ENCODE measurements at places on chromosomes 5 and 9.

- no peak for DNase-seq
Measured at GRCh38 chr9:99309141-99309939, 87.3 kb downstream of the SEC61B start.

GRCh38 chr5:143889986-143890385, 78.0 kb downstream of the HMHB1 start:
- no peak for DNase-seq

- no peak for DNase-seq
Measured at GRCh38 chr5:32302835-32303754, 9.6 kb downstream of the MTMR12 start.

GRCh38 chr9:19201899-19202891, 28.3 kb upstream of the DENND4C start:
- no peak for DNase-seq

GRCh38 chr9:108994695-108995094, 18.6 kb downstream of the CTNNAL1 start:
- DNase-seq: no peak

- no peak for DNase-seq
Measured at GRCh38 chr5:178424810-178425177, 165.4 kb downstream of the COL23A1 start.

DNA sequence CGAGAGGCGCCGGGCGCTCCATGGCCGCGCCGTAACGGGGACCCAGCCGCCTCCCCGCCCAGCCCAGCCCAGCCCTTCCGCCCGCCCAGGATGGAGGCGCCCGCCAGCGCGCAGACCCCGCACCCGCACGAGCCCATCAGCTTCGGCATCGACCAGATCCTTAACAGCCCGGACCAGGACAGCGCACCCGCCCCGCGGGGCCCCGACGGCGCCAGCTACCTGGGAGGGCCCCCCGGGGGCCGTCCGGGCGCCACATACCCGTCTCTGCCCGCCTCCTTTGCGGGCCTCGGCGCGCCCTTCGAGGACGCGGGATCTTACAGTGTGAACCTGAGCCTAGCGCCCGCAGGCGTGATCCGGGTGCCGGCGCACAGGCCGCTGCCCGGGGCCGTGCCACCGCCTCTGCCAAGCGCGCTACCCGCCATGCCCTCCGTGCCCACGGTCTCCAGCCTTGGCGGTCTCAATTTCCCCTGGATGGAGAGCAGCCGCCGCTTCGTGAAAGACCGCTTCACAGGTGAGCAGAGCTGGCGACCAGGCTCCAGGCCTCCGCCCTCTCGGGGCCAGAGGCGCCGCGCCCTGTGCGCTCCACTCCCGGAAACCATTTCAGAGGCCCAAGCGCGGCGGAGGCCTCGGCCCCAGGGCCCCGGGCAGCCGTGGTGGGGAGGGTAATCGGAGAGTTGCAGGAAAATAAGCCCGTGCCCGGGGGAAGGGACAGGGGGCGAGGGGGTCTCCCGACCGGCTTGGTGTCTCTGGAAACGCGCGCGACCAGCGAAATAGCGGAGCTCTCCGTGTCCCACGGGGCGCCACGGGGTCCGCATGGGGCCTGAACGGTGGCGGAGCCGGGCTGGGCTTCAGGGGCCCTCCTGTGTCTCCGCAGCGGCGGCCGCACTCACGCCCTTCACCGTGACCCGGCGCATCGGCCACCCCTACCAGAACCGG, 496 bp downstream of the TLX3 start:
- DNase-seq: no peak

DNA sequence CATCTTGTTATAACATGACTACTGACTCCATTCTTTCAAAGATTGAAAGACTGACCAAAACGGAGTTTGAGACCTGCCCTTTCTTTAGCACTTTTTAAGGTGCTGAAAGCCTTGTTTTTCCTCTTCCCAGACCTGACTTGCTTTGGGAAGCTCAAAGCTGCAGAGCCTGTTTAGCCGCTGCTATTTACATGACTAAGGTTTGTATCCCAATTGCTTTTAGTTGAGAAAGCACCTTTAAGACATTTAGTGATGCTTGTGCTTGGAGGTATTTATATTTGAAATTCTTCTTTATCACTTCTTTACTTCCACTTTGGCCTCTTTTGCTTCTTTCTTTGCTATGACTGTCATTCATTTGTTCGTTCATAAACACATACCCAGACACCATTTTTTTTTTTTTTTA, 182.6 kb upstream of the ELL2 start:
- DNase-seq: no peak

DNA sequence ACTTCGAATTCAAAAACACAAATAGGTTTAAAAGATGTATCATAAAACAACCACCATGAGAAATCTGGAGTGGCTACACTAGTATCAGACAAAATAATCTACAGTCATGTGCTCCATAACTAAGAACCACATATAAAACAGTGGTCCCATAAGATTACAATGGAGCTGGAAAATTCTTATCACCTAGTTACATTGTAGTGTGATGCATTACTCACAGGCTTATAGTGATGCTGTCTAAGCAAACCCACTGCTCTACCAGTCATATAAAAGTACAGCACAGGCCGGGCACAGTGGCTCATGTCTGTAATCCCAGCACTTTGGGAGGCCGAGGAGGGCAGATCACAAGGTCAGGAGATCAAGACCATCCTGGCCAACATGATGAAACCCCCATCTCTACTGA, 160.1 kb downstream of the ROR2 start:
- no peak for DNase-seq

GRCh38 chr5:142433526-142434321, 108.9 kb upstream of the SPRY4 start:
- DNase-seq: no peak

DNA sequence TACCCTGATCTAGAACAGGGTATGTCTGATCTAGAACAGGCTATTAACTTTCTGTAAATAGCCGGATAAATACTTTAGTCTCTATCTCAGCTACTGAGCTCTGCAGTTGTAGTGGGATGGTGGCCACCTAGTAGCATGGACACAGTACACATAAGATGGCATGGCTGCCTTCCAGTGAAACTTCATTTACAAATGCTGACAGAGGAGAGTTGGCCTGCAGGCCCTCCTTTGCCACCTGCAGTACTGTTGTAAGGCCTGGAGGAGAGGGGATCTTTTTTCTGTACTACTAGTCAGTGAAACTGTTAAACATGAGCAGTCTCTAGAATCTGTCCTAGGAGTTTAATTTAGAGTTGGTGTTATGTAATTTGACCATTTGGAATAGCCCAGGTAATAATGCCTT, 86.0 kb downstream of the TRIO start:
- DNase-seq: no peak

GRCh38 chr5:72280581-72281069, 39.4 kb downstream of the MRPS27 start:
- no peak for DNase-seq

DNA sequence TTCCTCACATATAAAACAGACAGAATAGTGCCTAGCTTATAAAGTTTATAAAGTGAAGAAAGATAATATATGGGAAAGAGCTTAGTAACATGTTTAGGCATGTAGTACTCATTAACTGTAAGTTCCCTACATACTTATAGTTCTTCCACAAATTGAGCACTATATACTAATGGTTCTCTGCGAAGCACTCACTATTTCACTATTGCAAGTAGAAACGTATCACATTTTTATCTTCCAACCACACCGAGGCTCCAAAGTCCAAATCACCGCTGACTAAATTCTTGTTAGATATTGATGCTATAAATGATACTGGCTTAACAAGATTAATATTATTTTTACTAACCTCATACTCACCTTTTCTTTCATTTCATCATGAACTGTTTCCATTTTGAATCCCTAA, 61.0 kb downstream of the FBXW11 start:
- no peak for DNase-seq

GRCh38 chr9:126519660-126520420, 93.9 kb upstream of the LMX1B start:
- DNase-seq: no peak

- no peak for DNase-seq
Measured at GRCh38 chr9:137220317-137221094, 1.5 kb downstream of the RNF208 start.

- no peak for DNase-seq
Measured at GRCh38 chr9:77939149-77939668, 92.4 kb downstream of the GNAQ start.

Measured in COR-L47 (cell line).